ENCODE measurements at places on chromosomes 12 and 14. TPM values are rescaled to one million over a fixed set of nuclear protein-coding genes. Genes with fewer than 3 reads are reported as not detected.

CCDC196 gene
- total RNA-seq, result not detected

CIT gene
- total RNA-seq, result 43.3 TPM

HOXC12 gene
- not detected for total RNA-seq

KRT71 gene
- total RNA-seq, result not detected

TAS2R10 gene
- not detected for total RNA-seq

KRT6C gene
- total RNA-seq, result not detected

All from activated CD8-positive, alpha-beta T cell treated with anti-CD3 and anti-CD28 coated beads for 36 hours (primary cell).